ENCODE measurements at places on chromosomes 7 and 10. TPM values are rescaled to one million over a fixed set of nuclear protein-coding genes. Genes with fewer than 3 reads are reported as not detected.

The C10orf67 gene
- total RNA-seq: 0.46 TPM

The SPDYE16 gene
- not detected for total RNA-seq

The INHBA gene
- total RNA-seq: 103 TPM

The SLC18A2 gene
- not detected for total RNA-seq

The FFAR4 gene
- total RNA-seq: not detected

DNA sequence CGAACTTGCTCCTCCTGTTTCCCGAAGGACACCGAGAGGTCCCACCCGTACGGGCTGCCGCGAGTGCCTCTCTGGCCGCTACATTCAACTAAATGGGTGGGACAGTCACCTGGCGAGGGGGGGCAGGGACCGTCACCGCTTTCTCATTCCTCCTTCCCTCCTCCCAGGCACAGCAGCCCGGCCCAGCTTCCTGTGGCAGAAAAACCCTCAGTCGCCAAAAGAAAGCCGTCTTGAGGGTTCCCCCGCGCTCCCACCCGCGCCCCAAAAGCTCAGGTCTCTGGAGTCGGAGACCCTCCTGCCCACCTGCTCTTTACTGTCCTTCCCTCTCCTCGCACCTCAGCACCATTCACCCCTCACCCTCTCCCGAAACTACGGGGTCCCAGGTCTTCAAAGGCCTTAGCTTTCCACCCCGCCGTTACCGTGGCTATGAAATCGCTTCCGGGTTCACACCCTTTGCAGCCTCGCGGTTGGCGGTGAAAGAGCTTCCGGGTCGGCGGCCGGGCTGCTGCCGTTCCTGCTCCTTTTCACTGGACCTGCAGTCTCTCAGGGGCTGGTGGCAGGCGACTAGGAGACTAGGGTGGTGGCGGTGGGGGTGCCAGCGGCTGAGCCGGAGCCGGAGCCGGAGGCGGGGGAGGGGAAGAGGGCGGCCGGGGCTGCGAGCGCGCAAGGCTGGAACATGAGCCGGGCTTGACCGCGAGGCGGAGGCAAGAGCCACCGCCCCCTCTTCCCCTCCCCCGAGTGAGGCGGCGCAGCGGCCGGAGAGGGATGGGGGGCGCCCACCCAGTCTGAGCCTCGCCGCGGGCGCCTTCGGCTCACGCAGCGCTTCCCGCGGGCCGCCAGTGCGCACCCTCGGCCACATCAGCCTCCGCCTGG lies at the start of the genes ANKIB1 and KRIT1:
Gene ANKIB1, plus strand, starts transcription at position 488 of the 873 bp plus-strand sequence. CDS start 49,005 bp downstream, outside the sequence.
Gene KRIT1, minus strand, starts transcription at position 428 of the 873 bp plus-strand sequence. CDS start 3,779 bp downstream, outside the sequence.
- H3K27ac ChIP-seq: peak within 1 kb of the TSS; percentile 94
- peak within 1 kb of the TSS; percentile 98 for H3K4me3 ChIP-seq
- peaks cover 6% of the 10 kb centered on the region for H3K36me3 ChIP-seq
- no peaks in the 10 kb centered on the region for H3K27me3 ChIP-seq

- no peak overlapping the region for H3K27ac ChIP-seq
- peaks cover 5% of the 10 kb centered on the region for H3K4me1 ChIP-seq
- peaks cover 4% of the 10 kb centered on the region for H3K36me3 ChIP-seq
- DNase-seq: no peak
- H3K4me3 ChIP-seq: no peak overlapping the region
These were observed 29.9 kb downstream of the PCGF5 start for GRCh38 chr10:91250341-91250740.

DNA sequence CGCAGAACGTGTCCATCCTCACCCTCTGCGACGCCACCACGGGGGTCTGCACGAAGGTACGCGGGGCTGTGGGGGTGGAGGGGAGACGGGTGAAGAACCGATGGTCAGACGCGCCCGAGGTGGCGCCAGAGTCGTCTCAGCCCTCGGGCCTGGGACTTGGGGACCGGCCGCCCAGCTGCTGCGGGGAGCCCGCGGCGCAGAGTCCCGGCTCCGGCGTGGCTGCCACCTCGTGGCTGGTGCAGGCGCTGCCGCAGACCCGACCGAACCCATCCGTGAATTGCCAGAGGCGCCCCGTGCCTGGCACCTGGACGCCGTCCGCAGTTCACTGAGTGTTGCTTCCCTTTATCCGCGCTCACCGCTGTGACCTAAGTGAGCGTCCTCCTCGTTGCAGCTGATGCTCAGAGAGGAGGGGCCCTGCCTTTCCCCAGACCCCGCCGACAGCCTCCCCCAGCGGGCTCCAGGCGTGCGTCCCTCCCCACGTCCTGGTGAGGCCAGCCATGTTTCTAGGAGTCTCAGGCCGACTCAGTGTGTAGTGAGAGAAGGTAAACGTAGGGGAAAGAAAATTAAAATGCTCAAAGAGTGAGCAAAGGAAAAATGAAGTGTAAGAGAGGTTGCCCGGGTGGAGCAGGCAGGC lies 208.7 kb downstream of the PAXIP1 start:
- H3K27me3 ChIP-seq: no peaks in the 10 kb centered on the region
- no peaks in the 10 kb centered on the region for H3K4me1 ChIP-seq
- H3K4me3 ChIP-seq: no peak overlapping the region
- no peak overlapping the region for H3K27ac ChIP-seq

GRCh38 chr7:105268511-105269392 lies 120.0 kb downstream of the SRPK2 start:
- peak; percentile 70 for DNase-seq
- no peaks in the 10 kb centered on the region for H3K27me3 ChIP-seq
- peak overlapping the region; percentile 42 for H3K4me3 ChIP-seq
- H3K27ac ChIP-seq: peak overlapping the region; percentile 68
- H3K36me3 ChIP-seq: no peaks in the 10 kb centered on the region

DNA sequence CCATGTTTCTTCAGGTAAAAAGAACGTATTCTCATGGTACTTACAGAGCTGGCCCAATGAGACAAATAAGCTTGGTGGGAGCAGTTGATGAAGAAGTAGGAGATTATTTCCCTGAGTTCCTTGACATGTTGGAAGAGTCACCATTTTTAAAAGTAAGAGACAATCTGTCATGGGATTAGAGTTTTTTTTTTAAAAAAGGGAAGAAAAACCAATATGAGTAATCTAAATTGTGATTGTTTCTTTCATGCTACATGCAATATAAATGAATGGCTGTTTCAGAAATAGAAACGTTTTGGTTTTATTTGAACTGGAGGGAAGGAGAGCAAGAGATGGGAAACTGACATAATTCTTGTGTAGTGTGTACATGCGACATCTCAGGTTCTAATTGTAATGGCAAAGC lies 32.8 kb downstream of the TMEM60 start:
- H3K4me3 ChIP-seq: no peak overlapping the region
- H3K36me3 ChIP-seq: no peaks in the 10 kb centered on the region
- H3K4me1 ChIP-seq: no peaks in the 10 kb centered on the region
- H3K27ac ChIP-seq: no peak overlapping the region
- H3K27me3 ChIP-seq: no peaks in the 10 kb centered on the region

- peaks cover 24% of the 10 kb centered on the region for H3K4me1 ChIP-seq
- no peaks in the 10 kb centered on the region for H3K36me3 ChIP-seq
- DNase-seq: no peak
- H3K4me3 ChIP-seq: no peak overlapping the region
These were observed 43.6 kb downstream of the SYPL1 start for GRCh38 chr7:106068538-106068961.

- no peaks in the 10 kb centered on the region for H3K36me3 ChIP-seq
- peaks cover 13% of the 10 kb centered on the region for H3K4me1 ChIP-seq
- H3K27ac ChIP-seq: no peak overlapping the region
- H3K4me3 ChIP-seq: no peak overlapping the region
These were observed 108.7 kb downstream of the LRRN3 start for GRCh38 chr7:111199643-111200042.

GRCh38 chr10:125531465-125531864 lies 151.5 kb downstream of the TEX36 start:
- H3K27ac ChIP-seq: no peak overlapping the region
- H3K36me3 ChIP-seq: no peaks in the 10 kb centered on the region
- no peaks in the 10 kb centered on the region for H3K27me3 ChIP-seq
- DNase-seq: no peak
- H3K4me1 ChIP-seq: no peaks in the 10 kb centered on the region

DNA sequence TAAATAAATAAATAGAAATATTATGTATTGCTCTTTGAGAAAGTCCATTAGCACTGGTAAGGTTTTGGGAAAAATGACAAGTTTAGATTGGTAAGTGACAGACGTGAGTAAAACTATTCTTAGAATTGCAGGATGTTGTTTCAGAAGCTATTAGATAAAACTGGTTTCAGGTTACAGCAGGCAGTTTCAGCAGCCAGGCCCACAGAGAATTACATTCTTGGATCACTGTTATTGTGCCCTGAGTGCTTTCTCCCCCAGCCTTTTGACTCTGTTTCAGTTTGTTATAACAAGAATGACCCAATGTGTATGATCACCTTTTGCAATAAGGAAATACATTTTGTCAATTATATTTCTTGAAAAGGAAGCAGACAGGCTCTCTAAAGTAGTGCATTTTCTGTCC lies 86.5 kb downstream of the DKK1 start:
- DNase-seq: peak; percentile 41
- no peak overlapping the region for H3K4me3 ChIP-seq
- H3K27ac ChIP-seq: no peak overlapping the region
- H3K36me3 ChIP-seq: no peaks in the 10 kb centered on the region

DNA sequence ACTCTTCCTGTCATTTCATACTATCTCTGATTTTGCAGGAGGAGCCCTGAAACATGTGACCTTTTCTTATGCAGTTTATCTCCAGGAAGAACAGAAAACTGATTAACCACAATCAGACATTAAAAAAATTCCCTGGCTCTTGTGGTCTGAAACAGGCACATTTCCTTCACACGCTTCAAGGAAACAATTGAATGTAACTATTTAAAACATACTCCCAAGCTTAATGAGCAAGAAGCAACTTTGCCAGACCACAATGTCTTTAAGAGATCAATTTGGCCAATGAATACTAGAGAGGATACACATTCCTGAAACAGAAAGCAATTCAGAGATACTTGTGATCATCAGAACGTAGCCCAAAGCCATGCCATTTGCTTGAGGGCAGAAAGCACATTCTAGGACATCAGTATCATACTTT lies 65.8 kb downstream of the PIP4K2A start:
- H3K27me3 ChIP-seq: no peaks in the 10 kb centered on the region
- H3K4me3 ChIP-seq: no peak overlapping the region
- H3K4me1 ChIP-seq: peaks cover 7% of the 10 kb centered on the region
- H3K27ac ChIP-seq: peak overlapping the region; percentile 1
- DNase-seq: peak; percentile 85

DNA sequence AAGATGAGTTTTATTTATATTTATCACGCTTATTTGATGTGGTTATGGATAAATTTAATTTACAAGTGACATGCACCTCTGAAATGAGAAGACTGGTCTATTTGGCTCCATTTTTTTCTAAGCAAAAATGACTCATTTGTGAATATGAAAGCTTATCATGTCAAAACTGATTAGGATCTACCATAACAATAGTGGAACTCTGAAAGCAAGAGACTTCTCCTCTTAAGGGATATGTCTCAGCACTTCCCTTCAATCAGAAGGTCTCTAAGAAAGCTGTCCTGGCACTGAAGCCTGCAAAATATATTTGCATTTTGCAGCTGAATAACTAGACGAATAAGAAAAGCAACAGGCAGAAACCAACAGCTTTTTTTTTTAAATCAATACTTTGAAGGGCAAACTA lies 12.7 kb downstream of the FAS start:
- H3K27ac ChIP-seq: no peak overlapping the region
- H3K4me3 ChIP-seq: no peak overlapping the region
- peaks cover 8% of the 10 kb centered on the region for H3K4me1 ChIP-seq
- no peak for DNase-seq
- no peaks in the 10 kb centered on the region for H3K27me3 ChIP-seq
- peaks cover 5% of the 10 kb centered on the region for H3K36me3 ChIP-seq

- H3K36me3 ChIP-seq: no peaks in the 10 kb centered on the region
- H3K27ac ChIP-seq: no peak overlapping the region
- peak; percentile 54 for DNase-seq
- H3K4me3 ChIP-seq: no peak overlapping the region
- no peaks in the 10 kb centered on the region for H3K4me1 ChIP-seq
These were observed 46.1 kb upstream of the ZMIZ1 start for GRCh38 chr10:79022565-79023230.

DNA sequence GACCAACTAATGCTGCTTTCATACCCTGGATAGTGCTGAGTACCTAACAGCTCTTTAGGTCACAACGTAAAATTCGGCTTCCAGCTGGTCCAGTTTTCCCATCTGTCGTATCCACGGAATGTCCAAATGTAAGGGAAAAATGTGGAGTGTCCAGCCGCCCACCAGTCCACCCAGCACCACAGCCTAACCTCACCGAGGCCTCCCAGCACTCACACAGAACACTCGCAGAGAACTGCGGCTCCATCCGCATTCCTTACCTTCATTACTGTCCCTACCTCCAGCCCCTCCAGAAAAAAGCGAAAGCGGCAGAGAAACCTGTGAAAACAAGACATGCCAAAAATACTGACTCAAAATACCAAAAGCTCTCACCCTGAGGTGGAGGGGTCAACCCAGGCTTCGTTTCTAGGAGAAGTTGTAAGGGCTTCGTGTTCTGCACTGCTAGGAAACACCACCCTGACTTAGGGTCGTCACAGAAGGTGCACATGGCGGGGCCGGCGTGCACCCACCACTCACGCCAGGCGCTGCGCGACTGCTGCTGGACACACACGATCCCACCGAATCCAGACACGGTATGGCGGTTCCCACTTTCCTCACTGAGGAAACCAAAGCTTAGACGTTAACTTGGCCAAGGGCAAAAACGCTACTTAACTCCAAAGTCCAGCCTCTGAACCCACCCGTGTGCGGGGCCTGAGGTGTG lies 73.9 kb downstream of the AMZ1 start:
- no peak overlapping the region for H3K27ac ChIP-seq
- H3K4me3 ChIP-seq: no peak overlapping the region

DNA sequence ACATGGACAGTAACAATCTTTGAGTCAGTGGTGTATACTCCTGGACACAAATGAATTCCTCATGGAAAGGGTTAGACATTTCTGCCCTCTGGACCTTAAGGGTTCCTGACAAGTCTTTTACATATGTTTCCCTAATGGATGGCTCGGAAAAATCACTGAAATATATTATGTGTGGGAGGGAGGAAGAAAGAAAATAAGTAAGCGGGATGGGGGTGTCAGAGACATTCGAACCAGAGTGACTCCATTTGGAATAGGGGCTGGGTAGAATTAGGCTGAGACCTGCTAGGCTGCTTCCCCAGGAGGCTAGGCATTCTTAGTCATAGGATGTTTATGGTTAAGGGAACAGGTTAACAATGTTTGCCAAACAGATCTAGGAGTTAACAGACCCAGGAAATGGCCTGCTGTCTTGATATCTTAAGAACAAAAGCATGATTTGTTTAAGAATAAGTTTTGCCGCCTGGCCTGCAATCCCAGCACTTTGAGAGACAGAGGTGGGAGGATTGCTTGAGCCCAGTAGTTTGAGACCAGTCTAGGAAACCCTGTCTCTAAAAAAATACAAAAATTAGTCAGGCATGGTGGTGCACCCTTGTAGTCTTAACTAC lies 1241.7 kb downstream of the TYW1 start:
- H3K4me1 ChIP-seq: no peaks in the 10 kb centered on the region
- H3K27me3 ChIP-seq: no peaks in the 10 kb centered on the region
- H3K4me3 ChIP-seq: no peak overlapping the region
- no peak overlapping the region for H3K27ac ChIP-seq
- no peak for DNase-seq

- H3K4me3 ChIP-seq: no peak overlapping the region
- H3K4me1 ChIP-seq: no peaks in the 10 kb centered on the region
- no peak for DNase-seq
- H3K36me3 ChIP-seq: no peaks in the 10 kb centered on the region
These were observed 4.9 kb upstream of the NKX2-3 start for GRCh38 chr10:99527526-99528493.
